ENCODE measurements at places on chromosomes 1 and 21. TPM values are rescaled to one million over a fixed set of nuclear protein-coding genes. Genes with fewer than 3 reads are reported as not detected.

The TPTE gene
- total RNA-seq: not detected

The TMEM200B gene
- total RNA-seq: 1.1 TPM

The PTPN7 gene
- not detected for total RNA-seq

The TFF3 gene
- total RNA-seq: not detected

The PRAMEF6 gene
- total RNA-seq: not detected

The SPRR1B gene
- not detected for total RNA-seq

The CCDC17 gene
- 5.6 TPM for total RNA-seq

The PDZK1IP1 gene
- total RNA-seq: 8.5 TPM

The OPTC gene
- total RNA-seq: not detected

The PRMT2 gene
- 64.5 TPM for total RNA-seq

The TAS1R1 gene
- total RNA-seq: not detected

The S100A2 gene
- 147 TPM for total RNA-seq

The HNRNPR gene
- total RNA-seq: 198 TPM

The COL24A1 gene
- total RNA-seq: 0.15 TPM

The FALEC gene
- total RNA-seq: 0.94 TPM

The TTC39A gene
- total RNA-seq: 10.4 TPM

The ANKRD35 gene
- total RNA-seq: 1.2 TPM

The FBXO2 gene
- total RNA-seq: 40.3 TPM

The EXO1 gene
- total RNA-seq: 32.1 TPM

The KIAA1614 gene
- not detected for total RNA-seq

The TRIM46 gene
- 6.2 TPM for total RNA-seq

The MARCKSL1 gene
- 91.5 TPM for total RNA-seq

The OR2M5 gene
- not detected for total RNA-seq

The KRTAP13-4 gene
- total RNA-seq: not detected

The CAMTA1 gene
- 72.3 TPM for total RNA-seq

The TMEM125 gene
- total RNA-seq: 55.6 TPM

The EMC1 gene
- 40.7 TPM for total RNA-seq

The MAB21L3 gene
- not detected for total RNA-seq

The S100B gene
- total RNA-seq: not detected

The DDX59 gene
- total RNA-seq: 35.9 TPM

The CD34 gene
- total RNA-seq: not detected

The ASAP3 gene
- 17.6 TPM for total RNA-seq

The RGS18 gene
- total RNA-seq: not detected

The NGF gene
- 9.7 TPM for total RNA-seq

The SON gene
- total RNA-seq: 158 TPM
